ENCODE measurements at places on chromosomes 3 and 15. TPM values are rescaled to one million over a fixed set of nuclear protein-coding genes. Genes with fewer than 3 reads are reported as not detected.
A peak's percentile ranks its signal among the peaks of the same experiment; 100 is the strongest.

STAC gene
- total RNA-seq: 16.6 TPM

SCN11A gene
- 0.28 TPM for total RNA-seq

PFN2 gene
- 122 TPM for total RNA-seq

CSPG5 gene
- 5.0 TPM for total RNA-seq

SPTBN5 gene
- total RNA-seq: 2.1 TPM

IGSF10 gene
- total RNA-seq: 0.18 TPM

SKOR1 gene
- total RNA-seq: 1.1 TPM

LTK gene
- 2.6 TPM for total RNA-seq

DNA sequence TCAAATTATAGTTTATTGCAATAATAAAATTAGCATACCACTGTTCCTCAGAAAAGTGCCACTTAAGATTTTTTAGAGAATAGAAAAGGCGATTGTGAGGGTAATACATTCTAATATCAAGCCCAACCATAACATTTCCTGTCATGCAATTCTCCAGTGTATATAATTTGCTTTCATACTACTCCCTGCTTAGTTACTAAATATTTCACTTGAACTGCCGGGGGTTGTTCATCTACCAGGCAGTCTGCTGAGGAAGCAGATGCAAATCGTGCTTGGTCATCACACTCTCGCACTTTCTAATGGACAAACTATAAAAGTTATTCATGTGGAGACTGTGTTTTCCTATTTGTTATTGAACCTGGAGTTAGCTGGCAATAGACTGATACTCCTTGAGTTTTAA is 645.6 kb upstream of the CBLB start:
- no peak for DNase-seq

DNA sequence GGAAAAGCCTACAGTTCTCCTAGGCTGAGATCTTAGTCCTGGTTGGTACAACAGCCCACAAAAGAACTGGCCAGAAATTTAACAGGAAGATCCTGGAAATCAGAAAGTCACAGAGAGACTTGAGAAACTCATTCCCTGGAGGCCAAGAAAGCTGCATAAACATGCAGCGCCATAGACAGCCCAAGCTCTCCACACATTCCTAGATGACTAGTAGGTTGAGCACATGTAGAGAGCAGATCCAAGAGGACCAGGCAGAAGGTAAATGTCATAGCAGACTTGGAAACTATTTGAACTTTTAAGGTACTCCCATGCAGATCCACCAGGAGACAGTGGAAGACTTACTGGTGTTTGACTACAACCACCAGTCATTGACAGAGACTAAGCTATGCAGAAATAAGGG is 18.4 kb downstream of the KBTBD12 start:
- DNase-seq: no peak

GRCh38 chr3:86867982-86868381 is 123.0 kb downstream of the VGLL3 start:
- peak; percentile 15 for DNase-seq

GRCh38 chr3:47872916-47873315 is 70.0 kb downstream of the DHX30 start:
- no peak for DNase-seq

- no peak for DNase-seq
These were observed 6.8 kb upstream of the PDCD6IP start for GRCh38 chr3:33791477-33792166.

DNA sequence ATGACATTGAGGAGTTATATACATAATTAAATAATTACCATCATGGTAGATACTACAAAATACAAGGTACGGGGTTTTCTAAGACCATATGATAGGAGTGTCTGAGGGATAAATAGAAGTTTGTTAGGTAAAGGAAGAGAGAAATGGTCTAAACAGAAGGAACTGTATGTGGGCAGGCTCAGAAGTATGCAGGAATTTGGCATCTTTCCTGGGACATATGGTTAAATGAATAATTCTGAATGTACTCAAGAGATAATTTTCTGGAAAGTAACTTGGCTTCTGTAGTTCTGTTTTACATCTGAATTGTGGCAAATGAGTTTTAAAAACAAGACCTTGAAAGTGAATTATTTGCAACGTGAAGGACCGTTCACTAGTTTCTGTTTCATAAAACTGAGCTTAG is 17.5 kb downstream of the LMCD1 start:
- peak; percentile 95 for DNase-seq

GRCh38 chr15:75945953-75946352 is 42.3 kb downstream of the FBXO22 start:
- DNase-seq: no peak

- peak; percentile 35 for DNase-seq
These were observed 12.7 kb downstream of the TKT start for GRCh38 chr3:53243165-53243564.

GRCh38 chr15:29542994-29543393 is 273.4 kb upstream of the NSMCE3 start:
- DNase-seq: no peak

GRCh38 chr3:136343873-136344555 is 93.9 kb downstream of the PCCB start:
- peak; percentile 91 for DNase-seq

- DNase-seq: peak; percentile 12
These were observed 20.0 kb upstream of the SENP7 start for GRCh38 chr3:101532783-101533602.

- no peak for DNase-seq
These were observed 89.6 kb upstream of the TBC1D5 start for GRCh38 chr3:17832016-17832415.

DNA sequence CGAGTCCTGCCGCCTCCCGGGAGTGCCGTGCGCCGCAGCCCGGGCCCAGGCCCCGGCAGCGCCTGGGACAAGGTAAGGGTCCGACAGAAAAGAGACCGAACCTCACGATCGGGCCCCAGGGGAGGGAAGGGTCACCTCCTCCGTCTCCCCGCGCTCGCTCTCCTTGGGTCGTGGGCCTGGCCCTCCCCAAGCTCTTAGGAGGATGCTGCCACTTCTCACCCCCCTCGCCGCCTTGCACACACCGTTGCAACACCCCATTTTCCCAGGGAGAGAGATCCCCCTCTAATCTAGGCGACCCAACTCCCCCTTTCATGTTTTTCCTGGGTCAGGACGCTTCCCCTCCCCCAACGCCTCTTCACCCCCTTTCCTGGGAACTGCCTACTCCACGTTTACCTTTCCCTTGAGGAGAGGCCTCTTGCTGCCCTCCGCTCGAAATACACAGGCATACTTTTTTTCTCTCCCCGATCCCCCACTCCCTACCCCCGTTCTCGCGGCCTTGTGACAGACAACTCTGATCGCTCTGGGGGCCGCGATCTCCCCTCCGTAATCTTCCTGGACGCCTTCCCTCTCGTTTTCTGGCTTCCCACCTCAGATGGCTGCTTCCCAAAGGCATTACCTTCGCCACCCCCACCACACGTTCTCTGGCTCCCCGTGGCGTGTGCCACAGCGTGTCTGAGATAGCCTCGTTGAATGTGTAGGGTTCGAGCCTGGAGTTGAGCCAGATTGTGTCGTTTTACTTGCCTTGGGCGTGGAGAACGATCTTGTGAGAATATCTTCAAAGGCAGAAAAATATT is 688 bp downstream of the SETD5 start:
- DNase-seq: peak; percentile 51

DNA sequence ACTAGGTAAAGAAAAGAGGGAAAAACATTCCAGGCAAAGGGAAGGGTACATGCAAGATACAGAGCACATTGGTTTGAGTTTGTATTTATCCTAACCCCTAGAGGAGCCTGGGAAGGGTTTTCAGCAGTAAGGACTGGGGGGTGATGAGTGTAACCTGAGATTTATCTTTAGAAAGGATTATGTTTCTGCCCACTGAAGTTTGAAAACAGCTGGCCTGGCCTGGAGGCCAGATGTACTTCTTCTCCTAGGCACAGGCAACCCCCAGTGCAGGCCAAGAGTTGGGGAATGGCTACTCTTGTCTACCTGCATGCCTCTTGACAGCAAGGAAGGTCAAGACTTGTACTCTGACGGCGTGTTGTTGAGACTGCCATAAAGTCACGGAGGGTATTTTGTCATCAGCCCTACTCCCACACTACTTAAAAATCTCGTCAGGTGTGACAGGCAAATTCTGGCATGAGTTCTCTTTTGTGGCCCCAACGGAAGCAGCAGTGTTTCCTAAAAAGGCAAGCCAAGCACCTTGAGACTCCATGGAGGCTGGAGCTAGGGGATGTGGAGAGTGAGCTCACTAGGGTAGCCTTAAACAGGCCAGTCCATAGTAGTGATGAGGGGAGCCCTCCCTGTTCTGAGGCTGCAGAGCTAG is 241.5 kb upstream of the WNT5A start:
- DNase-seq: no peak

DNA sequence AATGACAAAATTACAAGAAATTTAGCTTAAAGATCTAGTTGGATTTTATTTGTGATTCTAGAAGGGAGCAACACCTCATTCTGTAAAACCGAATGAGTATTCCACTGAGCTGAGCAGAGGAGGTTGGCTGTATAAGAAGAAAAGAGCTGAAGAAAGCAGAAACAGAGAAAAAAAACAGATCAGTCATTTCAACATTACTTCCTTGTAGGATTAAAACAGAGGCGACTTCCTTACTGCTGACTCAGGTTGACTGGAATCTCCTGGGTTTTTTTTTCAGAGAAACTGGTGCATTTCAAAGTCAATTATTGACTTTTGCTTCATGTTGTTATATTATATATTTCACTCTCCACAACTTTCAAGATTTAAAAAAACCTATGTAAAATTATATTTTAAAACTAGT is 368.1 kb upstream of the UBE2E2 start:
- no peak for DNase-seq

Data from cardiac muscle cell (in vitro differentiated cells and primary cell).